ENCODE measurements at places on chromosomes 1 and 21.

GRCh38 chr1:32818804-32819541, 1.5 kb downstream of the S100PBP start:
- no peak for DNase-seq

DNA sequence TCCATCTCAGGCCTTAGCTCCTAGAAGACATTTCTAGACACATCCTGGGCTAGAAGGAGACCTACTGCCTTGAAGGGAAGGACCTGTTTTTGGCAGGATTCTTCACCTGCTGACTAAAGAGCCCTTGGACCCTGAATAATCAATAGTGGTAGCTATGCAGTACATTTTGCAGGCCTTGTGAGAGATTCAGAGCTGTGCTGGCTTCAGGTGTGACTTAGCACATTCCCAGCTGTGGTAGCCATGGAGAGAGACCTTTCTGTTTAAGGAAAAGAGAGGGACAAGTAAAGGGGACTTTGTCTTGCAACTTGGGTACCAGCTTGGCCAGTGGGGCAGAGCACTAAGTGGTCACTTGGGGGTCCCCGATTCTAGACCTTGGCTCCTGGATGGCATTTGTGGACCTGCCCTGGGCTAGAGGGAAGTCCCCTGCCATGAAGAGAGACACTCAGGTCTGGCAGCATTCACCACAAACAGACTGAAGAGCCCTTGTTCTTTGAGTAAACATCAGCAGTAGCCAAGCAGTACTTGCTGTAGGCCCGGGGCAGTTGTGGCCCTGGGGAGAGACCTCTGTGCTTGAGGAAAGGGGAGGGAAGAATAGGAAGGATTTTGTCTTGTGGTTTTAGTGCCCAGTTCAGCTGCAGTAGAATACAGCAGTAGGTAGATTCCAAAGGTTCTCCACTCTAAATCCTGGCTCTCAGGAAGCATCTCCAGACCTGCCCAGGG, 26.2 kb upstream of the CD1A start:
- DNase-seq: no peak

DNA sequence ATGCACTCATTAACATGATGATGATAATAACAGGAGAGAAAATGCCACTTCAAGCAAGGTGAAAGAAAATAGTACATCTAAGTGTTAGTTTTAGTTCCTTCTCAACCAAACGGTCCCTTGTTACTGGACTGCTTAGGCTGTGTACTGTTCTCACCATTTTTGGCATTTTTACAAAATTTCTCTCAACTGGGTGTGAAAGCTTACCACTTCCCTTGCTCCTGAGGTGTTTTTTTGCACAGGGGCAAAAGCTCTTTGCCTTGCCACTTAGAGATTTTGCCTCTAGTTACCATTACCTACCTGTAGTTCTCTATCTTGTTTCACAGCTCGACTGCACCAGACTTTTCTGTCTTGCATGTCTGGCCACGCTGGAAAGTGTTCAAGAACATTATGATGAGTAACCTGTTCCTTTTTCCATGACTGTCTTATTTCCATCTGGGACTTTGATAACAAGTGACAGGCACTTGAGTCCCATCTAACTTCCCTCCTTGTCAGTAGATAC, 10.7 kb downstream of the NEK7 start:
- no peak for DNase-seq

- no peak for DNase-seq
These were observed at the start of gene KCNA3 for GRCh38 chr1:110674337-110675059. Gene KCNA3, minus strand, starts transcription at chr1:110674940. Its CDS starts 131 bp downstream, at chr1:110674809.

GRCh38 chr1:181251001-181251712, 162.7 kb downstream of the IER5 start:
- DNase-seq: no peak

- no peak for DNase-seq
These were observed 26.9 kb downstream of the EDARADD start for GRCh38 chr1:236421022-236421421.

DNA sequence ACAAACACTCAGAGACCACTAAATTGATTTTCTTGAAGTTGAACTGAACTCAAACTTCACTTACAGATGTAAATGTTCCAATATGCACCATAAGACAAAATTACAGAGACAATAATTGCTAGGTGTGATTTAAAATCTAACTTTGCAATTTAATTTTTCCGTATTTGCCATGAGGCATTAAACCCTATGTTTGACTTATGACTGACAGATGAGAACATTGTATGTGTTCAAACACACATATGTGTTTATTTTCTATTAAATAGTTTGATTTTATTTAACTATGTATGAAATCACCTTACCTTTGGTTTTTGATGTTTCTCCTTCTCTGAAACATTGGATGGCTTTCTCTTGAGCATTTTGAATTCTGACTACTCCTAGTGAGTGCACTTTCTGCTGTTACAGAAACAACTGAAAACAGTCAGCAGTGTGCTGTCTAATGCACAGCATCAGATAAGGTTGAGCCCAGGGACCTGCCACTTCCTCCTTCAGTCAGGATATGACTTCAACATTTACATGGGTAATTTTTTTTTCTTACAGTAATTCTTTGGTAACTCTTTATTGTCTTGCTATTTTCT, at the start of gene SAMSN1:
Gene SAMSN1, minus strand, starts transcription at position 410 of the 575 bp plus-strand sequence. Its CDS starts 54 bp downstream, at position 356.
- no peak for DNase-seq

- no peak for DNase-seq
These were observed 14.4 kb downstream of the IGFN1 start for GRCh38 chr1:201205036-201205435.

GRCh38 chr1:151827853-151828252, 3.7 kb downstream of the RORC start:
- no peak for DNase-seq

- DNase-seq: no peak
These were observed 44.1 kb downstream of the WDR4 start for GRCh38 chr21:42835211-42835610.

- DNase-seq: no peak
These were observed 2.9 kb downstream of the PROK1 start for GRCh38 chr1:110453829-110454228.

DNA sequence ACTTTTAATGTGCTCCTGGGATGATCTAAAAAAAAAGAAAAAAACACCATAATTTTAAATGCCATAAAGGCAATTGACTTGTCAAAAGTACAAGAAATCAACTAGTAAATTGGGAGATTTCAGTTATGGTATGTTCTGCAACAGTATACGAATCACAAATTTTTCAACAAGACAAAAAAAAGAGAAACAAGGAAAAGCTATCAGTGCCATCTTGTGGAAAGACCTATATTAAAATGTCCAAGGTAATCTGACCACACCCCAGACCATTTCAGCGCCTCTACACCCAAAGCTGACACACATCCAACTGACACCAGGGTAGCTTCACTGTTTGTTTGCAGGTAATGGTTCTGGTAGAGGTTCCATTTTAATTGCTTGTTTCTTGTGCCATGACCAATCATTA, 5.0 kb upstream of the DUSP23 start:
- DNase-seq: no peak

- no peak for DNase-seq
These were observed 6.3 kb upstream of the INAVA start for GRCh38 chr1:200888349-200888838.

GRCh38 chr1:15460708-15461095, 4.2 kb downstream of the CELA2A start:
- no peak for DNase-seq

DNA sequence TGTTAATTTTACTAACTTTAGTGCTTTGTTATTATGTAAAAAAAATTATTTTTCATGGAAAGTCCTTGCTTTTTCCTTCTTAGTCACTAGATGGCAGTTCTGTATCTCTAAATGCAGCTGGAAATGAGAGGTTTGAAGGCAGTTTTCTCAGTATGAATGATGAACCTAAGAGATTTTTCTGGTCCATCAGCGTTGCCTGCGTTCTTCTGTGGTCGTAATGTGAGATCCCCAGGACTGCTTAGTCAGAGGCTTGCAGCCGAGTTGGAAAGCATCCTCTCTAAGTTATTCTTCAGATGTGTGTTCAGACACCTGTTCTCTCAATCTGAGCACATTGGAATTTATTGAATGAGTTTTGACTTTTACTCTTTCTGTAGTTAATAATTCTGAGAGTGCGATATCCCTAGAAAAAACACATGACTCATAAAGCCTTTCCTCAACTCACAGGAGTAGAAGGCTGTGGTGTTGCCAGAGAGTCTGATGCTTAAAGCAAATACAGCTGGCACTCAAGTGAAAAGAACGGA, 99.3 kb downstream of the FMN2 start:
- DNase-seq: peak; percentile 63

DNA sequence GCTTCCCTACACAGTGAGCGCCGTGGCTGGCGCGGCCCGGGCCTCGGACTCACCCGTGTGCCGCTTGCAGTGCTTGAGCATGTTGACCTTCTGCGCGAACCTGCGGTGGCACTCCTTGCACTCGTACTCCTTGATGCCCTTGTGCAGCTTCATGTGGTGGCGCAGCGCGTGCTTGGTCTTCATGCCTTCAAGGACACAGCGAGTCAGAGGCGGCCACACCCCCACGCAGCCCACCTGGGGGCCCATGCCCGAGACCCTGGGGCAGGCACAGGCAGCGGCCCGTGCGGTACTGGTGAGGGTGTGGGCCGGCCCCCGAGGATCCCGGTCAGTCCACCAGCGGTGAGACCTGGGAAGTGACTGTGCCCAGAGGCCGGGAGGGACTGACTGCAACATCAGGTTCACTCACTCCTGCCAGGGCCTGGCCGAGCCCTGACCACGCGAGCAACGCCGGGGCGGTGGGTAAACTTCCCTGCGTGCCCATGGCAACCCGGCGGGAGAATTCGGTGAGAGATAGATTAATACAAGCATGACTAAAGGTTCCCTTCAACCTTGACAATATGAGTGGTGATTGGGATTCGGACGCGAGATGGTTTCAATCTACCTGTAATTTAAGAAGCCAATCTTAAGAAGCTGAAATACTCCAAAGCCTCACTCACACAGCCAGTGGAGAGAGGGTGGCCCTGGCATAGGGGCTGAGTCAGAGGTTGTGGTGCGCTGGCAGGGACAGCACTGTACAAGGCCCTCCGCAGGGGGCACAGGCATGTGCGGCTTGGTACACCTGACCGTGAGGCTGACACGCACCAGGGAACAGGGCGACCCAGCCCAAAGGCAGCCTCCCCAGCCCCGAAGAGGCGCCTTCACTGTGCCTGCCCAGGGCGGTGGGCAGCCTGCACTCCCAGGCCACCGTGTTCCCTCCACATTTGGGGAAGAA, 49.1 kb upstream of the RIPK4 start:
- no peak for DNase-seq

DNA sequence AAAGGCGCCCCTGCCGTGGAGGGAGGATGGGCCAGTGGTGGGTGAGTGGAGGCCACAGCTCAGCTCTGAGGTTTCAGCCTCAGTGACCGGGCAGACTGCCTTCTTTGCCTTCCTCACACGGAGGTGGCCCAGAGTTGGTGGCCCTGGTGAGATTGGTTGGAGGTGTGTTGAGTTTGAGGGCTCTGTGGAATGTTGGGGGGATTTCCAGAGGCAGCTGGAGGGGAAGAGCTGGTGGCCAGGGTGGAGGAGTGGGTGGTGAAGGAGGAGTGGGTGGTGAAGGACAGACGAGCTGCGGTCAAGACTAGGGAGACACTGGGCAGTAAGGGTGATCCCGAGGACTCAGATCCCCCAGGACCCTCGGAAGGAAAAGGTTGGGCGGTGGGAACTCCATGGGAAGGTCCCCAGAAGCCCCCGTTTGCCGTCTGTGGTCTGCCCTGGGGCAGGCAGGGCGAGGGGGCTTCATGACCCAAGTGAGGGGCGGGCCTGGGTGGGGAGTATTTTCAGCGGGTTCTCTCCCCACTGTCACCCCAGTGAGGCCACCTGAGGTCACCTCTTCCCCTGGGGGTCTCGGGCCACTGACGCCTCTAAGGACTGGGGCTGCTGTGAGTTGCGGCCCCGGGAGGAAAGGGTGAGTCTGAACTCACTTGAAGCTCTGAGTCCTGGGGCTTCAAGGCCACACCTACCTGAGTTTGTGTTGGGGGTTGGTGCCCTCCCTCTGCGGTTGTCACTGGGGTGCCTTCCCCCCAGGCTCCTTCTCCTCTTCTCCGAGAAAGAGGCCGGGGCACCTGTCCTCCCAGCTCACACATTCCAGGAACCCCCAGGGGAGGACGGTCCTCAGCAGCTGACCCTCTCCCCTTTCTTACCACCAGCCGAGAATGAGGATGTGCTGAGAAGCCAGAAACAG, 22.7 kb upstream of the PIK3CD start:
- no peak for DNase-seq

DNA sequence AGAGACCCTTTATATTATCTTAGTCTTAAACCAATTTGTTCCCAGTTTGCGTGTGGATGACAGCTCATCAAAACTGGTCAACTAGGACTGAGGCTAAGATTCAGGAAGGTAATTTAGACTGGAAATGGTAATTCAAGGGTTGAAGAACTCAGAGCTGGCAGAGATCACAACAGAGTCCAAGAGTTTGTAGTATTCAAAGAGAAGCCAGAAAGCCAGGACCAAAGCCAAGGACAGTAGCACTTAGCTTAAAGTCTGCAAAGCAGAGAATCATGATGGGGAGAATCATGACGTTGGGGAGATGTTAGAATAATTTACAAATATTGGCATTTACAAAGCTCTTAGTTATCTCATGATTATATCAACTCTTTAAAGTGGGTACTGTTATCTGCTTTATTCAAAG, 32.6 kb downstream of the RNF11 start:
- no peak for DNase-seq

GRCh38 chr1:205505076-205505729, 734 bp downstream of the CDK18 start:
- DNase-seq: no peak

GRCh38 chr1:149936170-149936991, at the start of gene MTMR11:
Gene MTMR11, minus strand, starts transcription at chr1:149936879. Its CDS starts 232 bp downstream, at chr1:149936647.
- DNase-seq: no peak

- peak; percentile 42 for DNase-seq
These were observed 129.7 kb downstream of the DUSP10 start for GRCh38 chr1:221612047-221612777.

GRCh38 chr1:58857680-58858673, 74.1 kb upstream of the JUN start:
- no peak for DNase-seq

- DNase-seq: no peak
These were observed 318.1 kb downstream of the USP25 start for GRCh38 chr21:16047904-16048303.

GRCh38 chr1:24644100-24644384, 940 bp downstream of the SRRM1 start:
- DNase-seq: no peak

DNA sequence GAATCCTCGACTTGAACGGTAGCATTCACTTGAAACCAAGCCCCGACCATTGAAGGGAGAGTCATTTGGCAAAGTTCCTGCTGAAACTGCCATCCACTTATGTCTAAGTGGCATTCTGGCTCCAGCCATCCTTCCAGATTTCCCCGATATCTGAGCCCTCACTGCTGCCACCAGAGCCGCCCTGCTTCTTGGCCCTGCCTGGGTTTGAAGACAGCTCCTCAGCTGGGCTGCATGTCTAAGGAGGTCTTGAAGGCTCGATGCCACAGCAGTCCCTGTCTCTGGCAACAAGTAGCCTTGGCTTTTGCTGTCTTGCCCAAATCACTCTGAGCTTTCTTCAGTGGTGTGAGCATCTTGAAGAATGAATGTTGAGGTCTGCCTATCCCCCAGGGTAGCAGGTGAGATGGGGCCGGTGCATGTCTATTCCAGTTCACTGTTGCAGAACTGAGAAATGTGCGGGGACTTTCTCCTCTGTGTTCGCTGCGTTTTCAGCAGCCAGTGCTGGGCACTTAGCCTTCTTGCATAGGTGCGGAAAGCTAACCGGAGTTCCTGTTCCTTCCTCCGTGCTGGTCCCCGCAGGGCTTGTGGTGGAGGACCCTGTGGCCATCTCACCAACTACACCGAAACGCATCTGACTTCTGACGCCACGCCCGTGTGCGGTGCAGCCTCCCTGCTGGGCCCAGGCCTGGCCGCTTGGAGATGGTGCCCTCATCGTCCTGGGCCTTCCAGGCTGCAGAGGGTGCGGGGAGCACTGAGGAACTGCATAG, 29.2 kb downstream of the MAN1C1 start:
- DNase-seq: no peak

GRCh38 chr1:183438060-183438459, 19.9 kb upstream of the NMNAT2 start:
- no peak for DNase-seq

Measured in SHP77 treated with DMSO at 0.1 percent for 48 hours (cell line).